ENCODE measurements at places on chromosomes 3 and 15.

- no peak for DNase-seq
Measured at GRCh38 chr3:123571264-123571972, 13.4 kb downstream of the HACD2 start.

- no peak for DNase-seq
Measured at GRCh38 chr3:134306320-134306719, 55.7 kb upstream of the RYK start.

DNA sequence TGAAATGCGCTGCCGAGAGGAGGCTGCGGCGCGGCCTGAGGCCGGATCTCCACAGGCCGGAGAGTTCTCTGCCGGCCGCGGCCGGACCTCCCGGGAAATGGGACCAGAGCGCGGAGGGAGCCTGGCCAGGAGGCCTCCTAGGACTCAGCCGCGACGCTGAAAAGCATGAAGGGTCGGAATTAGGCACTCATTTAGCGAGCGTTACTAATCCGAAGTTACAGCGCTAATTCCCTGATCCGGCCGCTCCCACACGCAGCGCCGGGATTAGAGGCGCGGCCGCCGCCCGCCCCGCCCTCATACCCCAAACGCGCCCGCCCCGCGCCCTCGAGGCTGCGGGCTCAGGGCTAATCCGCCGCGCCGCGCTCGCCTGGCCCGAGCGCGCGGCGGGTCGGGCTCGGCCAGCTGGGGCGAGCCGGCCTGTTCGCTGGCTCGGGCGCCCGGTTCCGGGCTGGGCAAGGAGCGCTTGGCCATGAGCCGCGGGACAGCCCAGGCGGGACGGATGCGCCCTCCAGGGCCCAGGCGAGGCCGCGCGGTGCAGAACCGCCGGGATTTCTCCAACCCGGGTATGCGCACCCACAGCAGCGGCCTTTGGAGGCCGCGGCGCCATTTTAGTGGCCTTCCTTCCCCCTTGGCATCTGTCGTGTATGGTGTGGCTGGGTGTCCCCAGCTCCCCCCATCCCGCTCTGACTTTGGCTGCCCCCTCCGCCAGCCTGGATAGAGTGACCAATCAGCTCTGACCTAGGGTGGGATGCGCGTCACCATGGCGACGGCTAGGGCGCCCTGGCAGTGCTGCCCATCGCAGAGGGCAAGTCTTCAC lies 36.8 kb upstream of the POLG start:
- DNase-seq: no peak

- no peak for DNase-seq
Measured at GRCh38 chr3:20056725-20057611, 16.7 kb downstream of the KAT2B start.

DNA sequence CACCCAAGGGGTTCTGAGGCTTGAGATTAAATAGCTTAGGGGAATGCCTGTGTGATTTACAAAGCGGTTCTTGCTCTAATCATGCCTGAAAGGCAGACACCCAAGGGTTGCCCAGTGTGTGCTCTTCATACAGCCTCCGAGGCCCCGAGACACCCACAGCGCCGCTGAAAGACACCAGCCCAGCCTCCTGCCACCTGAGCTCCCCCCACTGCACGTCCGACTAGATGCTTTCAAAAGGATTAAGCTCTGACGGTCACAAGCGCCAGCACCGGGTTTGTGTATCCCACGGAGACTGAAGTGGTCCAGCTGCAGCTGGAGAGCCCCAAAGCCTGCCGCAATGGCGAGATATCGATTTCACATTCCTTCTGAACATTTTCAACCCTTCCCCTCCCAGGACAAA lies 50.3 kb downstream of the SPATA12 start:
- no peak for DNase-seq

DNA sequence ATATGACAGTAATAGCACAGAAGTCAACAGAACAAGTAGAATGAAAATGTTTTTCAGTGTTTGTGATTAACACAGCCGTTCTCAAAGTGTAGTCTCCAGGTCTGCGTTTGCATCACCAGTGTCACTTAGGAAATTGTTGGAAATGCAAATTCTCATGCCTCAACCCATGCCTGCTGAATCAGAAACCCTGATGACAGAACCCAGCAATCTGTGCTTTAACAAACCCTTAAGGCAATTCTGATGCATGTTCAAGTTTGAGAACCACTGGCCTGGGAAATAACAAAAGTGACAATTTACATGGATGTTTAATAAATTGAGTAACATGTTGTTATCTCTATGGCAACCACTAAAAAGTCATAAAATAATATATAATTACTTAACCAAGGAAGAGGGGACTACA lies 103.1 kb upstream of the ATP11B start:
- no peak for DNase-seq

- DNase-seq: no peak
Measured at GRCh38 chr3:171784387-171784786, 25.9 kb downstream of the PLD1 start.

DNA sequence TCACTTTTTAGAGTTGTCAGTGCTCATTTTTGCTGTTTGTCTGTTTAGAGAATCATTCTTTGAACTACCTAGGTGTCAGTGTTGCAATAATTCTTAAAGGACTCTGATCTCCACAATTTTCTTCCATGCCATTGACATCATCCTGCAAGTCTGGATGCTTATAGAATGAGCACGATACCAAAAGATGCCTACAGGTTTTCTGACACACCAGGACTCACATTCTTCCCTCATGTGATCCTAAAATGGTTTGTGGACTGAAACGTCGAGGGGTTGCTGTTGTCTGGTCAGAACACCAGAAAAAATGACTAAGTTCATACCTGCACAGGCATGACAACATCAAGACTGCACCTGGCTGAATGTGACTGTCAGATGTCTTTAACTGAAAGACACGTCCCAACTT lies 95.9 kb downstream of the SEMA5B start:
- no peak for DNase-seq

- no peak for DNase-seq
Measured at GRCh38 chr3:77449459-77450350, 409.8 kb downstream of the ROBO2 start.

- DNase-seq: no peak
Measured at GRCh38 chr3:5442786-5443138, 255.3 kb downstream of the EDEM1 start.

- DNase-seq: no peak
Measured at GRCh38 chr3:46672349-46672695, 21.2 kb downstream of the ALS2CL start.

DNA sequence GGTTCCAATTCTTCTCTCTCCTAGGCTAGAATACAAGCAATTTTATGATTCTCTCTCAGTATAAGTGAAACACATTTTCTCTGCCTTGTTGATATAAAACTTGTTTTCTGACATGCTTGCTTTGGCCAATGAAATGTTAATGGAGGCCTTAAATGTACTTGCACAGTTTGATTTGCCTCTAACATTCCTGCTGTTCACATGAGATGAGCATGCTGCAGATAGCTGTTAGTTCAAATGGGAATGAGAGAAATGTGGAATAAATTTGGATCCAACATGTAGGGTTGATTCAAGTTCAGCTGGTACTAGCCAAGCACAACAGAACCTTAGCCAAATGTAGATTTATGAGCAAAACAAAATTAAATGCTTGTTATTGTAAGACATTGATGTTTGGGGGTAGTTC lies 32.6 kb upstream of the FHIT start:
- no peak for DNase-seq

DNA sequence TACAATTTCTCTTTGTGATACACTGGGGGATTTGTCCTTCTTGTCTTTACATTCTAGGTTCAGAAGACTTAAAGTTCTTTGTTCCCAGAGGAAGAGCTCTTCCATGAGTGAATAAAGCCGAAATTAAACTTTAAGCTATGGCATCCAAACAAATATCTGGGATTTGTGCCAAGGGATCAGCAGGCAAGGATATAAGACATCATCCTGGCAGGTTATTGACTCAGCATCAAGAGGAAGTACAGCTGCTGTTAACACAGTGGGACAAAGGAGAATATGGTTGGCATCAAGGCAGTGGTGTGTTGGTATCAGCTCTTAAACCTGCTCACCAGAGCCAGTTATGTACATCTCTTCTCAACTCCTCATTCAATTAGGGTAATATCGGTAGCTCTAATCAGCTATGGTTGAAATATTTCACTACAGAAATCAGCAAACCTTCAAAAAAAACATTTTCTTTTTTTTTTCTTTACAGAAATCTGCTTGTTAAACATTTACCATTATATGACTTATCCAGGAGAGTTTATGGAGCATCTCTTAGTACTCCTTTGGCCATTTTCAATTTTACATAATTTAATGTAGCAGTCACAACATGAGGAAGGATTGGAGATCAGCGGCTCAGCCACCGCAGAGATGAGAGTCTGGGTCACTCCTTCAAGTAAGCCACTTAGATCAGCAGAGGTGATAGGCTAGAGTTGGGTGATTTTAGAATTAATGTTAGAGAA lies 1198.6 kb upstream of the EPHA6 start:
- DNase-seq: no peak

- DNase-seq: no peak
Measured at GRCh38 chr3:104582092-104582491, 784.6 kb upstream of the ALCAM start.

GRCh38 chr15:26461847-26462608 lies 310.8 kb downstream of the GABRB3 start:
- DNase-seq: no peak

- no peak for DNase-seq
Measured at GRCh38 chr3:73273341-73273740, 211.9 kb downstream of the EBLN2 start.

DNA sequence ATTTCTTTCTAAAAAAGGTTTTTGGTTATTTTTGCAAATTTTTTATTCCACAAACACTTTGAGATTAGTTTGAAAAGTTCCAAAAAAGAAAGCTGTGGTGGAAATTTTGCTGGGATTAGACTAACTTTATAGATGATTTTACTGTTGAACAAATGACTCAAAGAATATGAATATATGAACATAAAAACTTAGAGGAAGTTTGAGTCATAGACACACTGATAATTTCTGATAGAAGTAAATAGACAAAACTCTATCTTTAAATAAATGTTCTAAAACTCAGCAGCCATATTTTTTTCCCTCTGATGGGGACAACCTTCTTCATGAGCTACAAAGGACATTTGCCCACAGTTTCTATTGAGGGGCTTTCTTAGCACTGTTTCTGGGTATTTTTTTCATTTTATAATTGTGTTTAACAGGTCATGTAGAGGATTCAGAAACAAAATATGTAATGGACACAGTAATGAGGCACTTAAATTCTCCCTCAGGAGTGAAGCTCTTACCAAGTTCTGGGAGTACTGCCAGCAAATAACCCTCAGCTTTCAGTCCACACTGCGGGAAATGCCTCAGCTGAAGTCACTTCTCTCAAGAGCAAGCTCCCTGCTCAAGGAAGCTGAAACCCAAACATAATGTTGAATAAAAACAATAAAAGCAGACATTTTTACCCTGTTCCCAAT lies 157.6 kb downstream of the NFKBIZ start:
- DNase-seq: no peak

DNA sequence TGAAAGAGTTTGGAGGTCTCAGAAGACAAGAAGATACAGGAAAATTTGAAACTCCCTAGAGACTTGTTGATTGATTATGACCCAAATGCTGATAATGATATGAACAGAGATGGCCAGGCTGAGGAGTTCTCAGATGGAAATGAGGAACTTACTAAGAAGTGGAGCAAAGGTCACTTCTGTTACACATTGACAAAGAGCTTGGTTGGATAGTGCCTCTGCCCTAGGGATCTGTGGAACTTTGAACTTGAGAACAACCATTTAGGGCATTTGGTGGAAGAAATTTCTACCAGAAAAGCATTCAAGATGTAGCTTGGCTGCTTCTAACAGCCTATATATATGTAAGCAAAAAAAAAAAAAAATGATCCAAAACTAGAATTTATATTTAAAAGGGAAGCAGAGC lies 48.9 kb upstream of the NAALADL2 start:
- DNase-seq: no peak

DNA sequence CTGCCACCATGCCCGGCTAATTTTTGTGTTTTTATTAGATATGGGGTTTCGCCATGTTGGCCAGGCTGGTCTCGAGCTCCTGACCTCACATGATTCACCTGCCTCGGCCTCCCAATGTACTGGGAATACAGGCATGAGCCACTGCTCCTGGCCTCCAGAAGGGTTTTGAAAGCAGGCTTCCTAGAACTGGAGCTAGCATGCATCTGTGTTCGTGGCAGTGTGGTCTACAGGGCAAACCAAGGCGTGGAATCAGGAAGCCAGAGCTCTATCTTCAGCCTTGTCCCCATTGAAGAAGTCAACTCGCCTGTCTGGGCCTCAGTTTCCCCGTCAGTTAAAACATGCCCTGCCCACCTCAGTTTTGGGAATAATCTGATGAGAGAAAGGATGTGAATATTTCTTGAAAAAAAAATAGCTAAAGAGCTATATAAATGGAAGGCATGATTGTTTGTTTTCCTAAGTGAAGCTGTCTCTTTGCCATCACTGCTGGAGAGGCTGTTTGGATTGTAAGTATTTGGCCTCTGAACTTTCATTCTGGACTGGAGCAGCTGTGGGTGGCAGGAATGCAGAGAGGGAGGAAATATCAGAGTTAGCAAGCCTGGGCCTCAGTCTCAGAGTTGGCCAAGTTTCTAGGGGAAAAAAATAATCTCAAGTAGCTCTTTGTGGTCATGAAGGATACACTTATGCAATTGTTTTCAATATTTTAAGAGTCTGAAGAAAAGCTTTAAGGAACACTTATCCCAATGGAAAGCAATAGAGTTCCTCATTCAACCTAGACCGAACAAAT lies 36.5 kb upstream of the UACA start:
- no peak for DNase-seq

GRCh38 chr3:46455231-46456115 lies 9.2 kb downstream of the LTF start:
- DNase-seq: no peak

DNA sequence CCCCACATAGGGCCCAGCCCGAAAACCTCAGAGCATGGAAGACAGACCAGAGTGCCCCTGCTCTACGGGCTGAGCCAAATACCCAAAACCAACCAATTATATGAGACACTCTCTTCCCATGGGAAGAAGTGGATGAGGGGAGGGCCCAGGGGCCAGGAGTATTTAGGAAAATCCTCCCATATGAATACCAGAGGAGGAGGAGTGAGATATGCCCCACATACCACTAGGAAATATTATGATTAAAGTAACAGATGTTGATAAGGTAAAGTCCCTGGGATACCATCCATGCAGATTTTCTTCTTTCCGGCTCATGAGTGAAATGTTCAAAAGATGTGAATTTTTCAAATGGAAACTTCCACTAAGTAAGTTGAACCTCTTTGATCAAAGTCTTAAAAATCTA lies 50.4 kb downstream of the MESD start:
- no peak for DNase-seq

GRCh38 chr15:55661428-55661827 lies 73.3 kb upstream of the PYGO1 start:
- DNase-seq: no peak

DNA sequence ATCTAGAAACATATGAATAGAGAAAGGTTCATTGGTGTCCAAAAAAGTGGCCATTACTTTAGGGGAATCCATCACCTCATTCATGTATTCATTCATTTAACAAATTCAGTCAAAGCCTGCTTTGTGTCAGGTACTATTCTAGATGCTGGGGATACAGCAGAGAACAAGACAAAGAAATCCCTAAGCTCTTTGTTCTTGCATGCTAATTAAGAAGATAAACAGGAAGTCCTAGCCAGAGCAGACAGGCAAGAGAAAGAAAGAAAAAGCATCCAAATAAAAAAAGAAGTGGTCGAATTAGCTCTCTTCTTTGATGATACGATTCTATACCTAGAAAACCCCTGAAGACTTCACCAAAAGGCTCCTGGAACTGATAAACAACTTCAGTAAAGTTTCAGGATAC lies 12.4 kb upstream of the ZMAT3 start:
- no peak for DNase-seq
